ENCODE measurements at places on chromosomes 7 and 10.
A peak's percentile ranks its signal among the peaks of the same experiment; 100 is the strongest.

- no peak for DNase-seq
Measured at GRCh38 chr7:80848841-80849240, 70.0 kb downstream of the SEMA3C start.

DNA sequence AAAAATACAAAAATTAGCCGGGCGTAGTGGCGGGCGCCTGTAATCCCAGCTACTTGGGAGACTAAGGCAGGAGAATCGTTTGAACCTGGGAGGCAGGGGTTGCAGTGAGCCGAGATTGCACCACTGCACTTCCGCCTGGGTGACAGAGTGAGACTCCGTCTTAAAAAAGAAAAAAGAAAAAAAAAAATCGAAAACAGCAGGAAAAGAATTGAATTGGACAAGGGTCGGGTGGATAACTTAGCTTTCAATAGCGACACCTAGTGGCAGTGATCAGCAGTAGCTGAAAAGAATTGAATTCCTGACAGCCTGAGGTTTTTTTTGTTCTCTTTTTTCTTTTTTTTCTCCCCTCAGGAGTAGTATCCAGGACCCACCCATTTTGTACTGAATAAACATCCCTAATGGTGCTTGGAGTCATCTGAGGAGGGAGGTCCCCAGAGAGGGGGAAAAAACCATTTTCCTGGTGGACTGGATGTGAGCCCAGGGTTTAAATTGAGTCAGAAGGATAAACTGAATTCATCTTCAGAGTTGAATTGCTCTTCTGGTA is 55.1 kb downstream of the CYCS start:
- DNase-seq, result peak; percentile 36

GRCh38 chr10:54065106-54065505 is 735.9 kb downstream of the PCDH15 start:
- DNase-seq, result no peak

DNA sequence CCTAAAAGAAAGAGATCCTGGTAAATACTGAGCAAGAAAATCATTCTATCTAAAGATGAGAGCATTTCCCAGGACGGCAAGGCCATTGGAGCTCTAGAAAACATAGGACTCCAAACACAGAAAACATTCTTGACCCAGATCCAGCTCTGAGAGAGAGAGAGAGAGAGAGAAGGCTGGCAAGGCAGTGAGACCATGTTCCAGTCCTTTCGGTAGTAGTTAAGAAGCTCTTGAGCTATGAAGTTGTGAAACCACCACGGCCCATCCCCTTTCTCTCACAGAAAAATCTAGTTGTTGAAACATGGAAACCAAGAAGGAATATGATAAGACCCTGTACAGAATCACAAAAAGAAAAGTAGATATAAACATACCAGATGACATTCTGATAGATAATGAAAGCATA is 212.4 kb upstream of the NPSR1 start:
- DNase-seq, result no peak

DNA sequence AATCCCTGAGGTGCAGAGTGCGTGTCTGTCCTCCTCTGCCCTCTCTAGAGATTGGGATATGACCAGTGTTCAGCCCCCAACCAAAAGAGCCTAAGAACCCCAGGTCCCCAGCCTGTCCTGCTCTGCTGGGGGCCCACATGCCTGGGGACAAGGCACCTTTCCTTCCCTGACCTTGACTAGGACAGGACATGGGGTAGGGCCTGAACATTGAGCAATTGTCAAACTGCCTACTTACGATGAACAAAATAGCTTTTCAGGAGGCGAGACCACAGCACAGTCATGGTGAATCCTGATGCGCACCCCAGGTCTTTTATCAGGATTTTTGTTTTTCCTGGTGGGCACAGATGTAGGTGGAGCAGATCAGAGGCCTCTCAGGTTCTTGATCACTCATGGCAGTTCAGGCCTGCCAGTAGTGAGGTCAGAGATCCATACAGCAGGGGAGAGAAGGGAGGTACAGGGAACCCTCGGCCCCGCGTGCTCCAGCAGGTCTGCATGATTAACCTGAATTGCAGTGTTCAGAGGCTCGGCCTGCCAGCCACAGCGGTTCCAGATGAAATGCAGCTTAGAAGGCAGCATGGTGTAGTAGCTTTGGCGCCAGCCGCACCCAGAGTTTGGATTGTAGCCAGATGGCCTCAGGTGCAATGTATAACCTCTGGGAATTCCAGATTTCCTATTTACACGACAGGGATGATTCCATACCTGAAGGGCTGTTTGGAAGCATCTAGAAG is 191.3 kb downstream of the CUX1 start:
- no peak for DNase-seq

DNA sequence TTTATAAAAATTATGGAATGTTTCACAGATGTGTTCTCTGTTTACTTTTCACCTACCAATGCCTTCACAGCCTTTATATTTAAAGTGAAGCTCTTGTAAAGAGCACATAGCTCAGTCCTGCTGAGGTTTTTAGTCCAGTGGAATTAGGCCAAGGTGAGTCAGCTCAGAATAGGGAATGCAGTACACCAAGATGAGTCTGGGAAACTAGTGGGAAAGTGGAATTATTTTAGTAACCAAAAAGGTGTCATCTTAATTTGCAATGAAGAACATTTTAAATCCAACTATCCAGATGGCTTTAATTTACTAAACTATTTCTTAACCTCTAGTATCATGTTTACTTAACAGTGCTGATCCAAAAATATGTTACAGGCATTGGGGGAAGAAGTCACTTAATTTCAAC is 236.3 kb upstream of the CTBP2 start:
- no peak for DNase-seq

DNA sequence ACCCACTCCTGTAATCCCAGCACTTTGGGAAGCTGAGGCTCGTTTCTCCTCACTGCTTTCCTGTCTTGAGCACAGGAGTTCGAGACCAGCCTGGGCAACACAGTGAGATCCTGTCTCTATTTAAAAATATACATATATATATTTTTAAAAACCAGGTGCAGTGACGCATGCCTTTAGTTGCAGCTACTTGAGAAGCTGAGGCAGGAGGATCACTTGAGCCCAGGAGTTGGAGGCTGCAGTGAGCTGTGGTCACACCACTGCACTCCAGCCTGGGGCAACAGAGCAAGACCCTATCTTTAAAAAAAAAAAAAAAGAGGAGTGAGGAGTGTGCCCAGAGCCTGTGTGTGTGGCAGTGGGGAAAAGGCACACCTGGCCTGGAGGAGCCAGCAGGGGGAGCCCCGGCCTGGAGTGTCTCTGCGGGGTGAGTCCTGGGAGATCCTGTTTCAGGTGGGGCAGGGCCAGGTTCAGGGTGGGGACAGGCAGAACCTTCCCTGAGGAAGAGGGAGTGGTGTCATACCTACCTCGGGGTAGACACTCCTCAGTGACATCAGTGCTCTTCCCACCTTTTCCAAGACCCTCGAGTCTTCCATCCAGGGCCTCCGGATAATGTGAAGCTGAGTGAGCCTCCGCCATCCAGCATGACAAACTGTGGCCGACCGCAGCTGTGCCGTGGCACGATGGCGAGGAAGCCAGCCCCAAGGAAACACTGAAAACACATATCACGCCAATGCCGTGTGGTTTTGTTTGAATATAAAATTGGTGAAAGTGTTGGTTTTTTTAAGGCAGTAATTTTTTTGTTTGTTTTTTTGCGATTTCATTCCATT is 9.0 kb upstream of the ARPC1B start:
- no peak for DNase-seq

DNA sequence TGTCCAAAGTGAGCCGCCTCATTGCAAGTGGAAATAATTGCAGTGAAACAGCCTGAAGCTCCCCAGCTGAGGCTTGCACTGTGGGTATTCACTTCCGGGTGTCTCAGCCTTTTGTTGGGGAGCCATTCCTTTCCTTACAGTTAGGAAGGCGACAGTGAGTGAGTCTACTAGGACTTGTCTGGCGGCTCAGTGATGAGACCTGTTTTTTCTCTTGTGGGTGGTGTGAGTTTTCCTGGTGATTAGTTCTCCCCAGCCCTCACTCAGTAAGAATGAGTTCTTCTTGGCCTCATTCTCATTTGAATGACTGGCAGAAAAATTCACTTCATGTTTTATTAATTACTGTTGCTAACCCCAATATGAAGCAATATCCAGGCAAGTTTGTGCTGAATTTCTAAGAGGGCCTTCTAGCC is 2.6 kb downstream of the PGAM1 start:
- DNase-seq, result no peak

DNA sequence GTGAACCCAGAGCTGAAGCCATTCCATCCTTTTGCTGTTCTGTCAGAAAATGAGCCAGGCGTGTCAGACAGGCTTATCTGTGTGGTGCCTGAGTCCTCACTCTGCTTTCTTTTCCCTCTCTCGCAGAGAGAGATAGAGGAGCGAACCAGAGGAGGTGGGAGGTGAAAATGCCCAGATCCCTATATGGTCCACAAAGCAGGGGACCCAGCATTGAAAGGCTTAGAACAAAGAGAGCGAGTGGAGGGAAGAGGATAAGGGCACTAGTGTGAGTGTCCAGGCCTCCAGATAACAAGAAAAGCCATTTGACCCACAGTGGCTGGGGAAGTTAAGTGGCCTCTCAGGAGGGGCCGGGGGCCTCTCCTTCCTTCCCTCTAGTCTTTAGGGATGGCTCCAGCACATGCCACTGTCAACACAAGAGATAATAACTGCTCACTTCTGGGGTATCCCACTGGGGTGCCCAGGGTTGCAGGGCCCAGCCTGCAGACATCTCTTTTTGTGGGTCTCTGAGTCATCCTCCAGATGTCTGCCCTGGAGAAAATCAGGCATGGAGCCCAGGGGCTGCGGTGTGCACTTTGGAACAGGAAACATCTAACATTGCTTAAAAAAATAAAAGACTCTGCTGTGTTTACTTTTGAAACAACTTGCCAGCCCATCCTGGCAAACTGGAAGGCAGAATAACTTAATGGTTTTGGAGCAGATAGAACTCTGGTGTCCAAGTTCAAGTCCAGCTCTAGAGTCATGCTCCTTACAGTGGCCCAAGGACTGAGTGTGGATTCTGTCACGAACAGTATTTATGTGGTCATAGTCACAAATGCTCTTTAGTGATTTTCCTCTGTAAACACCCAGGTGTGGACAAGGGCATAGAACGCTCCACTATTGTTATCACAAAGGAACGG is 189.5 kb downstream of the CXCL12 start:
- no peak for DNase-seq

Data from NCI-H1048 (cell line).